ENCODE measurements at places on chromosomes 5 and 9.

GRCh38 chr9:91421128-91421765, 2.4 kb downstream of the NFIL3 start:
- no peak for DNase-seq

DNA sequence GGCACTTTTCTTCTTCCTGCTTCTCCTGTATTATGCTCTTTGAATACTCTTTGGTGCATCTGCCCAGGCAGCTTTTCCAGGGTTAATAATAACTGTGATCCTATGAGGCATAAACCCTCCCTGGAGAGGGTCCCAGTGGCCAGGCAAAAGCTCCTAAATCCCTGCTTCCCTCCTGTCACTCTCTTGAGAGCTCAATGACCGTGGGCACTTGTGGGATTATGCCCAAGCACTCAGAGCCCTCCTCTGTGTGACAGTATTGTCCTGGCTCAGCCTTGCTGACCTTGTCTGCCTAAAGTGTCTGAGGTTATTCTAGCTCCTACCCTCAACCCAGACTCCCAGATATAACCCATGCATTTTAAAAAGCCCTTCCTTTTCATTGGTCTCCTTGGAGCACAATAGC, 51.9 kb downstream of the GALNT10 start:
- DNase-seq, result no peak

- no peak for DNase-seq
These were observed 27.1 kb downstream of the DPYSL3 start for GRCh38 chr5:147482706-147483180.

DNA sequence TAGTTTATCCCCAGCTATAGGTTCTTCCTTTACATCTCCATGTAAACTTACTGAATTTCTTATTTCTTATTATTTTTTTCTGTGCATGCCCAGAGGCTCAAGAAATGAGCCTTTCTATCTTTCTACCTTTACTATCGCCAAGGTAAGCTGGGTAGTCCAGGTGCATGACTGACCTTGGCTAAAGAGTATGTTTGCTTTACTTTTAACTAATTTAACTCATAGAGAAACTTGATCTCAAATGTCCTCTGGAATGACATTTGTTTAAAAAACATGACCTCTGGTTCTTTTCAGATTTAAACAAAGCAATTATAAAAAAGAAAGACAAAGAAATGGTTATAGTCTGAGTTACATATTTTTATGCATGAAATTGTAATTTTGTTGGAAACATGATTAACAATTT, 397 bp downstream of the C6 start:
- DNase-seq, result no peak

- no peak for DNase-seq
These were observed 170.1 kb upstream of the ZNF618 start for GRCh38 chr9:113705928-113706519.

DNA sequence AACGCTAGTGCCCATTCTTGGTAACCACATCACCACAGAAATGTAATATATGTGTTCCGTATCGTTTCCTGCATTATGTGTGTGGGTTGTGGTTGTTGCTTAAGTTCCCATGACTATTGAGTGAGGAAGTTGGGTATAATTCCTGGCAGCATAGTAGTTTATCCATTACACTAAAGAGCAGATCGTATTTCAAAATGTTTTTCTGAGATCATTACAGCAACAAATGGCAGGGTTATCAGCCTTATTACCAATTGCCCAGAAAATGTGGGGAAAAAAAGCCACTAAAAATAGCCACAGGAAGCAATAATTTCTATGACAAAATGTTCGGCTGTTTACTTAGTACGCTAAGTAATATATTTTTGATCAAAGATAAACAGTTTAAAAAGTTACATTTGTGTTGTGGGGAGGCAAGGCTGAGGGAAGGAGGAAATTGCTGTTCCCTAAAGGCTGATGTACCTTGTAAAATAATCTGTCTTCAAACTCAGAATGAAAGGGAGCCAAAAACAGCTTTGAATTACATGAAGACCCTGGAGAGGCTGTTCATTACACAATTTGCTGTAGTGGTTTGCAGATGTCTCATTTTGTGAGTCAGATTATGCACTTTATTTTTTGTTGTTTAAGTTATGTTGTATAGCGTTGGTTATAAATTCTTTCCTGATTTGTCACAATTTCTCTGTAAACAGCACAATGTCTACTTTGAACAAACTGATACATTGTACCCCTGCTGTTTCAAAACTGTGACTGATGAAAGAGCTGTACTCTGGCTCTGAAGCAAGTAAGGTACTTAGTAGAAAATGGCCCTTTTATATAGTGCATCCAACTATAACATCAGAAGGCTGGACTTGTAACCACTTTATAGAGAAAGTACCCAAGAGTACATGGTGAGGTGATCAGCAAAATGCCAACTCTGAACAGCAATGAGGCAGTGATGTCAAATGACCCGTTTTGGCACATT, 1028.5 kb downstream of the NR2F1-AS1 start:
- no peak for DNase-seq

DNA sequence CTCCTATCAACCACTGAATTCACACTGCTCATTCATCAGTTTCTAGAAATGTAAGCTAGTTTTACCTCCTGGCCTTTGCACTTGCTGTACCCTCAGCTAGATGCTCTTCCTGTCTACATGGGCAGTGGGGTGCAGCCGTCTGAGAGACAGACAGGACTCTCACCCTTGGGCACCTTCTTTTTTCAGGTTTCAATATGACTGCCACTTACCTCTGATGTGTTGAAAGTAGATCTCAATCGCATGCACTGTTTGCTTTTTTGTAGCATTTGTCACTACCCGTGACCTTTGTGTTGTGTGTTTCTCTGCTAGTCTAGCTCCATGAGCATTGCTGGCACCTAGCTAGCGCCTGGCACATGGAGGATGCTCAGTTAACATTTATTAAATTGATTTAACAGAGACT, 403.1 kb upstream of the TRPC7 start:
- no peak for DNase-seq

- DNase-seq, result no peak
These were observed 122.3 kb upstream of the RAI14 start for GRCh38 chr5:34533582-34534522.

DNA sequence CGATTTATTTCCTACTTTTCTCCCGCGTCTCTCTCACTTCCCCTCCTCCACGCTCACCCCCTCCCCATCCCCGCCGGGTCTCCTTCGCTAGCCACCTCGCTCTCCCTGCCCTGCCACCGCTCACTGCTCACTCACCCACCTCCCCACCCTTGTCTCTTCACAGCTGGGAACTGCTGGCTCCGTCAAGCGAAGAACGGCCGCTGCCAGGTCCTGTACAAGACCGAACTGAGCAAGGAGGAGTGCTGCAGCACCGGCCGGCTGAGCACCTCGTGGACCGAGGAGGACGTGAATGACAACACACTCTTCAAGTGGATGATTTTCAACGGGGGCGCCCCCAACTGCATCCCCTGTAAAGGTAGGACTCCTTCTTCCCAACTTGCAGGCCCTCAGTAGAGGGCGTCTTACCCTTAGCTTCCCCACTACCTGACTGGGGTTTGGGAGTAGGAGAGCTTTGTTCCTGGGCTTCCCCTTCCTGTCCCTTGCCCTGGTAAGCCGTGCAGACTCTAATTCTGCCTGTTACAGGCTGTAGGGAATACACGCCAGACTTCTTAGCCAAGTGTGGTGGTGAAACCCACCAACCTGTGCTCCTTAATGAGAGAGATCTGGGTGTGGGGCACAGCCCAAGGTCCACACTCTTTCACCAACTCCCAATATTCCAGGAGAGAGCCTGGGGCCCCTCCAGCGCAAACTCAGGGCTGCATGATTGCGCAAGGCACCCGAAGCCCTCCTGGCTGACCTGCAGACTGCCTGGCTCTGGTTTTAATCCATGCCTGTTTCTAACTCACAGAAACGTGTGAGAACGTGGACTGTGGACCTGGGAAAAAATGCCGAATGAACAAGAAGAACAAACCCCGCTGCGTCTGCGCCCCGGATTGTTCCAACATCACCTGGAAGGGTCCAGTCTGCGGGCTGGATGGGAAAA, 2.5 kb downstream of the FST start:
- peak; percentile 2 for DNase-seq

- DNase-seq, result peak; percentile 13
These were observed 454 bp downstream of the NELFB start for GRCh38 chr9:137255448-137256114.

GRCh38 chr5:100706776-100707175, 171.6 kb downstream of the FAM174A start:
- no peak for DNase-seq

GRCh38 chr5:158234323-158235158, 375.6 kb upstream of the CLINT1 start:
- DNase-seq, result no peak

GRCh38 chr5:138542180-138542955, 668 bp downstream of the ETF1 start:
- no peak for DNase-seq

GRCh38 chr9:96688187-96688586, 33.1 kb upstream of the PRXL2C start:
- DNase-seq, result no peak

DNA sequence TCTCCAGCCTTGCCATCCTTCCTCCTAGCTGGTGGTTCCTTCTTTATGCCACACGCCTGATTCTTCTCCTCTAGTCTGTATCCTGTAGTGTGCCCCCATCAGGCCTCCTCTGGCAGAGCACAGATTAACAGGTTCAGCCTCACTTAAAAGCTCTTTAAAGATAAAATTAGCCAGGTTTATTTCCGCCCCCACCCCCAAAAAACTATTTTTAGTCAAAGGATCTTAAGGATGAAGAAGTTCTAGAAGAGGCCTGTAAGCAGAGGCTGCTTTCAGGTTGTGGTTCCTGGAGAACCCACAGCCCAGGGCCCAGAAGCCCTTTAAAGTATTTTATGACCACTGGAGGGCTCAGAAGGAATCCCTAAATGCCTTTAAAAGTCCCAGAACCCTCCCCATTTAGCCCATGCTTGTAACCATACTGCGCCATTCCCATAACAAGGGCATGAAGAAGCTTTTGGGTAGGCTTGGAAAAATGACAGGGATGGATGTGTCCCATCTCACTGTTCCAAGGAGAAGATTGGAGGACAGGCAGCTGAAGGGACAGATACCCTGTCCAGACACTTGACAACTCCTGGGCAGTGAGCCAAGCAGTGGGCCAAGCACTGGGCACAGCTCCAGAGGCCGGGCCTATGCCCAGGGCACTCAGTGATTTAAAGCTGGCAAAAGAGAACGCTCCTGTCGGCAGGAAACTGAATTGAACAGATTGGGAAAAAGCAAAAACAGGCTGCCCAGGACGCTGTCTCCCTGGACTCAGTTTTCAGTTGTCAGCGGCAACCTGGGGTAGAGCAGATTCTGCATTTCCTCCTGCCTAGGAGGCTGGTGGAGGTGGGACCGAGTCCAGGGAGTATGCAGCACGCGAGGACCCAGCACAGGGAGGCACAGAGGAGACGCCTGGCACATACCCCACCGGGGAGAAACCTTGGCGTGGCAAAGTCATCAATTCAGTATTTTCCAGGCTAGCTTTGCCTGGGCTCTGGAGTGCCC, 106.3 kb upstream of the SSBP2 start:
- DNase-seq, result no peak

- no peak for DNase-seq
These were observed 1.4 kb downstream of the MZB1 start for GRCh38 chr5:139388198-139388821.

DNA sequence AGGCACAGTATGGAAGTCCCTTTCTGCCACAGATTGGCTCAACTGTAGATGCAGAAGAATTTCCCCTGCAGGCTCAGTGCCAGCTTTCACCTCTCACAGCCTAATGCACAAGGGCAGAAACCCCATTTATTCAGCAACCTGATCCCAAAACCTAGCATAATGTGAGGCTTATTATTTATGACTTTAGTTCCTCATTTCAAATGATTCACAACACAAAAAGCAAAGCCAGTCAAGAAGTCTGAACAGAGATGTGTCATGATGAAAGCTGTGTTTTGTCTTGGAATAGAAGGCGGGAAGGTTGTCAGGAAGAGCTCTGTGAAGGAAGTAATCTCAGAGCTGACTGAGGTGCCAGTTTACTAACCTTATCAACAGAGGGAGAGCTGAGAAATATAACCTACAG, 369.7 kb downstream of the LRRC70 start:
- DNase-seq, result no peak

DNA sequence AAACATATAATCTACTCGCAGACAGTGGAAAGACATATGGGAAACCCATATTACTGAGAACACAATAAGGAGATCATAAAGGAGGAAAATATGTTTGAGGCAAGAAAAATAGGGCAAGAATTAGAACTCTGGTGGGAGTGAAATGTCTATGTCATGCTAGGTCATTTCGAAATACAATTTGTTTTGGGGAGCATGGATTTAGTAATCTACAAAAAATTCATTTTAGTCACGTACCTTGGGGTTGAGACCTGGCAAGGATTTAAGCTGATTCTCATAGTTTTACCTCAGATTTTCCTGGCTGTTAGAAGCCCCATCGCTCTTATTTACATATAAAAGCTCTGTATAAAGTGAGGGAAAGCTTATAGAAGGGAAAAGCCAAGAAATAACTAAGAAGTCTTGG, 11.5 kb upstream of the CSNK1G3 start:
- DNase-seq, result no peak

DNA sequence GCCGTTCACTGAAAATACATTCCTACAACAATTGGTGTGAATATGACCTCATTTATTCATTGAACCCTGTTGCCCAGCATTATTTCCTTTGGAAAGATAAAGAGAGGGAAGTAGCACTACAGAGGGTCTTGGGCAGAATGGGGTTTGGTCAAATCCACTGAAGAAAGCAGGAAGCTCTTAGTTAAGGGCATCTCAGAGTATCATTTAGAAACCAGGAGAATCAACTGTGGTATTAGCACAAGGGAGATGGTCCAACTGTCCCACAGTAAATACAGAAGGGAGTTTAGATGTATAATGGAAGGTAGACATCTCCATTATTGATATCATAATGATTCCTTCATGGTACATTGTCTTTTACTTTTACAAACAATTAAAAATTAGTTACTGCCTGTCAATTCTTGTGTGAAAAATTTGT, 47.1 kb downstream of the LIX1 start:
- no peak for DNase-seq

DNA sequence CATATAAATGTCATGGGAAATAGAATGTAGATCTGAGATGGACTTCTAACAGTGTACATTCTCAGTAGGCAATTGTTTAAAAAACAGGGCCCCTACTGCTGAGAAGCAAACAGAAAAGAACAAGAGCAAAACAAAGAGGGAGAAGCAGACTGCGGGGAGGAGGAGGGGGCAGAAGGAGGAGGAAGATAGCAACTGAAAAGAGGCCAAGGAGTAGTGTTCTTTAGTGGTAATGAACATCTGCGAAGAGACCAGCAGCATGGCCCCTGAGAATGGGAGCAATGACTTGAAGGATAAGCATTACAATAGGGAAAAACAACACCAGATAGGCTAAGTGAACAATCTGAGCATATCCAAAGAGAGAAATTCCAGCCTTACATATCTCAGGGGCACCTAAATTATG, 36.8 kb downstream of the HAPLN1 start:
- DNase-seq, result no peak

GRCh38 chr5:141208478-141208877, at the start of gene PCDHB12:
Gene PCDHB12 (plus strand): TSS chr5:141208719. CDS start chr5:141208908, 189 bp downstream.
- DNase-seq, result no peak

All from CD4-positive, alpha-beta T cell treated with Interleukin-2 at 100 ng/mL for 4 hours (primary cell).